Glomerular endothelial cell (primary cell): ENCODE measurements at places on chromosomes 3 and 15. TPM values are rescaled to one million over a fixed set of nuclear protein-coding genes. Genes with fewer than 3 reads are reported as not detected.
A peak's percentile ranks its signal among the peaks of the same experiment; 100 is the strongest.

- no peak for DNase-seq
Observed at GRCh38 chr3:49609314-49609713, 55.0 kb downstream of the BSN start.

DNA sequence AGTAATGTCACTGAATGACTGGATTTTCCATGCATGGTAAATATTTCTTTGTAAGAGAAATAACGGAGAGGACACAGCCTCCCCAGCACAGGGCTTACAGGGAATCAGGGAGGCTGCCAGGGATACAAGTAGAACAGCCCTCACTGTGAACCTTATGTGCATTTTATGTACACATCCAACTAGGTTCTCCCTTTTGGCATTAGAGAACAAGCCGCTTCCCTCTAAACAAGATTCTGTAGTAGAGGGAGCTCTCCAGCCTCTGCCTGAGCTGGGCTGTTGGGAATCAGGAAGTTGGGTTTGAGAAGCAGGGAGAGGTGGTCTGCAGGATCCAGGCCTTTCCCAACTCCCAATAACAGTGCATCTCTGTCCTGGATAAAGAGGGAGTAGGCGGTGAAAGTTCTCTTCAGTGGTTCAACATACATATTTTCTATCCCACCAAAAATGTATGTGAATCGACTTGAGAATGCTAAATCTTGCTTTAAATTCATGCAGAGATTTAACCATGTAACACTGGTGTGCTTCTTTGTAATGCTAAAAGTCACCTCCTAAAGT lies 83.7 kb downstream of the ARNT2 start:
- DNase-seq = no peak

DNA sequence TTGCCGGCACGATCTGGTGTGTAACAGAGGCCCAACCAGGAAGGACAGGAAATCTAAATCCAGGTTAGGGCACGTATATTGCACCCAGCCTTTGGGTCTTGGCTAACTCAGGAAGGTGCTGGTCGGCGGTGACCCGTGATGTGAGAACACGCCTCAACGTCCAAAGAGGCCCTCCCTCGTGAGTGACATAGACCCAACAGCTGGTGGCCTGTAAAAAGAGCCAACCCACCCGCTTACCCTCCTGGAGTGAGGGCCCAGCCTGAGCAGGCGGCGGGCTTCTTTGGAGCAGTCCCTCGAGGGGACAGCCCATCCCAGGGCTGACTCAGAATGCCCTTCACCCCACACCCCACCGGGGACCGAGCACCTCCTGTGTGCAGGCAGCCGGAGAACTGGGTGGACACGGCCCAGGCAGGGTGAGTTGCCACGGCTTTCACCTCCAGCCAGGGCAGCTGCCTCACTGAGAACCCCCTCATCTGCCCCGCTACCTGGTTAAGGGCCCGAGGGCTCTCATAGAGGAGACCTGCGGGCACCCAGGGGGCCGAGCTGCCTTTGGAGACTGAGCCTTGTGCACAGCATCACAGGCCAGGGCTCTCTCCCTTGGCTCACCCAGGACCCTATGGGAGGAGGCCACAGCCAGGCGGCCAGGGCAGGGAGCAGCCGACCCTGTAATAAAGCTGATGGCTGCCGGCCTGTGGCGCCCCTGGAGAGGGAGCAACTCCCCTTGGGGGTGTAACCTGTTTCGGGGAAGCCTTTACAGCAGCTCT lies 41.8 kb downstream of the ZNF710 start:
- DNase-seq = no peak

- peak; percentile 45 for DNase-seq
Observed at GRCh38 chr3:150721285-150722130, 17.8 kb upstream of the ERICH6 start.

- no peak for DNase-seq
Observed at GRCh38 chr3:47098910-47099309, 65.0 kb downstream of the SETD2 start.

- no peak for DNase-seq
Observed at GRCh38 chr3:122186372-122186771, 2.9 kb downstream of the CASR start.

- no peak for DNase-seq
Observed at GRCh38 chr15:64898406-64898805, 13.3 kb upstream of the ANKDD1A start.

GRCh38 chr3:193905541-193906396 lies 230.2 kb upstream of the HES1 start:
- no peak for DNase-seq

- DNase-seq = no peak
Observed at GRCh38 chr3:48516571-48516970, 12.6 kb upstream of the SHISA5 start.

DNA sequence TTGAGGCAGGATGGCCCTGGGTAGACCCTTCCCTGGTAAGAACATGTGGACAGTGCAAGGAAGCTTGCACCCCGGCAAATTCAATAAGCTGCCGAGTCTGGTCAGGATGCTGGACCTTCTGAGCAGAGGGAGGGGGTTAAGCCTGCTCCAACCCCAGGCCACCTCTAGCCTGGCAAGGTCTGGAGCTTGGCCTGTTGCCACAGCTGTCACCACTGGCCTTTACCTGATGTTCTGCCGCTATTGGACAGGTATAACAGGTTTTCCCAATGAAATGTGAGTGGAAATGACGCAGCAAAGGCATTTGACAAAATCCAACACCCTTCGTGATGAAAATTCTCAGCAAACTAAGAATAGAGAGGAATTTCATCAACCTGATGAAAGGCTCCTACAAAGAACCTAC lies 699 bp upstream of the MESP1 start:
- no peak for DNase-seq

DNA sequence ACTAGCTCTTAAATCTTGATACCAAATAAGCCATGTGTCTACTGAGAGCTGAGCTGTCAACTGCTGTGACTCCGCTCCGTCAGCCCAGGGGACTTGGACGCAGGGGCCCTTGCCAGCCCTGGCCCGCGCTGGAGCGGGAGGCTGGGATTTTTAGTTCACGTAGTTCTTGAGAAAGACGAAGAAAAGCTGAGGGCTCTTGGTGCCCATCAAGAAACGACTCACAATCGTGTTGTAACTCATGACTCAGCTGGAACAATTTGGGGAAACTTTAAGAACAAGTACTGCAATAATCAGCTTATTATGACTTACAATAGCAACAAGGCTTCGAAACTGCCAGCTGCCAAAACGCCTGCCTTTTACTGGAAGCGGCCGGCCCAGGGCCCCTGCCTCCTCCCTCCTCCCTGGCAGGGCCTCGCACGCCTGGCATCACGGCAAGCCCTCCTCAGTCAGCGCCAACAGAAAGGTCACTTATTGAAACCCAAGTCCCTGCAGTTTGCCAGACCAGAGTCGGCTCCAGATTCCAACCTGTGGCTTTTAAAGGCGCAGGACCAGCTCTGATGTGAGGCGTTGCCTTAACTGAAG lies 60.3 kb downstream of the RGMA start:
- no peak for DNase-seq

DNA sequence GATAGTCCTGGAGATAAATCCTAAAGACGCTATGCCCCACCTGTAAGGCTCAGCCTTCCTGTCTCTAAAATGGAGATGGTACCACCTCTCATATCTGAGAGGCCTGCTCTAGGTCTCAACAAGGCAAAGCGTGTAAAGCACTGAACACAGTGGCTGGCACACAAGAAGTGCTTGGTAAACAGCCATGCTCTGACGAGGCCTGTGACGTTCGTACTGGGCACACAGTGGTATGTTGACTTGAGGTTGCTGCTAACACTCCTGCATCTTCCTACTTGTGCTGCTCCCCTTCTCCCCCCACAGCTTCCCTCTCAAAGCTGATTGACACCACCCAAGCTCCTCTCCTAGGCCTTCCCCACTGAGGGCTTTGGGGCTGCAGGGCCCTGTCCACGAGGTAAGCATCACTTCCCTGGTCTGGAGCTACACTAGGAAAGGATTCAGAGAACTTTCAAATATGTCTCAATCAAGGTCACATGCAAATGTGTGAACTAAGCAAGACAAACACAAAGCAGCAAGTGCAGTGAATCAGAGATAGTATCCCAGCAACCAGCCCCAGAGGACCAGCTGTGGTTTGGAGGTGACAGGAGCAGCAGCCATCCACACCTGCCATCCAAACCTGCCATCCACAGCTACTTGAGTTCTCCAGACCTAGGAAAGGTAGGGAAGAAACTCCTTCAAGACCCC lies 177.5 kb downstream of the STT3B start:
- no peak for DNase-seq

DNA sequence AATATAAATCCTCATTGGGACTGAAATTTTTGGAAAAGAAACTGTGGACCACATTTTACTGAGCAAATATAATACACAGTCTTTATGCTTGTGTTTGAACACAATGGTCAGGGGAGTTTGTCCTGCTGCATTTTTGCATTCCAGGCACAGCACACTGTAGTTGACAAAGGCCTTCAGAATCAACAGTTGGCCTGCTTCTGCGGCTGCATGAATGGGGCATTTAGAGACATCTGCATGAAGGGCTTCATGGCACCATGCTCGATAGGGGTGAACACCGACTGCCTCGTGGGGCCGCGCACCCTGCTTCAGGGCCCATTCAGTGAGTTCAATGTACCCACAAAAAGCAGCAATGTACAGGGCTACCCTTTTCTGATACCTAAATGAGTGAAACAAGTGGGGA lies 15.4 kb upstream of the COMMD2 start:
- no peak for DNase-seq

GRCh38 chr3:18223974-18224373 lies 201.2 kb downstream of the SATB1 start:
- no peak for DNase-seq

The ANKDD1A gene
- total RNA-seq = 0.58 and 6.2 TPM in 2 replicates

The SCN11A gene
- total RNA-seq = 0.15 and 0.23 TPM in 2 replicates

The ARRDC4 gene
- 8.0 and 8.4 TPM in 2 replicates for total RNA-seq
